Head of caudate nucleus (tissue), 42 donors: ENCODE measurements at places on chromosomes 4 and X.

- no peak for DNase-seq
Observed at GRCh38 chr4:140928880-140929279, 172.7 kb upstream of the TBC1D9 start.

DNA sequence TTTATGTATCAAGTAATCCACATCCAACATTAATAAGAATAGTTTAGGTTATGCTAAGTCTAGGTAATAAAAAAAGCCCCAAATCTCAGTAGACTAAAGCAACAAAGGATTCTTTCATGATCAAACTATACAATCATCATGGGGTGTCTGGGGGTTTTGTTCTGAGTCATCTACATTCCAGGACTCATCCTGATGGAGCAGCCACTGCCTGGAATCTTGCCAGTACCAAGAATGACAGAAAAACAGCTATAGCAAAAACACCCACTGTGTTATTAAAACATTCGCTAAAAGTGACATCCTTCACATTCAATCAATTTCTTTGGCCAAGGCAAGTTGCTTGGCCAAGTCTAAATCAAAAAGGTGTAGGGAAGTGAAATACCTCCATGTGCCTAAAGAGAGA is 3.9 kb upstream of the ARHGEF38 start:
- DNase-seq, result no peak

- DNase-seq, result peak; percentile 47
Observed at GRCh38 chr4:8131210-8131609, 27.4 kb downstream of the ABLIM2 start.

DNA sequence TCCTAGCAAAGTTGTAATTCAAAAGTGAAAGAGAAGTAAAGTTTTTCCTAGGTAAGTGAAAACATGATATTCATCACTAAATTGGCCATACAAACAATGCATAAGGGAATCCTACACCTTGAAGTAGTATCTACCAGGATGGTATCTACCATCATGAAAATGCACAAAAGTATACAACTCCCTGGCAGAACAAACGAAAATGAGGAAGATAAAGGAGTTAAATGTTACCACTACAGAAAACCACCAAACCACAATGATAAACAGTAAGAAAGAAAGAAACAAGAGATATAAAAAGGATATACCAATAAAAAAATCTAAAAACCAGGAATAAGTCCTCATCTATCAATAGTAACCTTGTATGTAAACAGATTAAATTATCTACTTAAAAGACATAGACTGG is 26.9 kb downstream of the GK2 start:
- DNase-seq, result no peak

GRCh38 chrX:65745992-65746391 is 78.5 kb downstream of the MSN start:
- DNase-seq, result no peak
